ENCODE measurements at places on chromosomes 11 and 22. TPM values are rescaled to one million over a fixed set of nuclear protein-coding genes. Genes with fewer than 3 reads are reported as not detected.

MACROD1 gene
- 15.3 TPM for total RNA-seq

OR8D1 gene
- total RNA-seq, result not detected

ALDH3B1 gene
- 18.2 TPM for total RNA-seq

IGLL1 gene
- not detected for total RNA-seq

GAS2L1 gene
- total RNA-seq, result 16.2 TPM

JHY gene
- 3.0 TPM for total RNA-seq

OR10A2 gene
- not detected for total RNA-seq
